Activated CD4-positive, CD25-positive, alpha-beta regulatory T cell treated with anti-CD3 and anti-CD28 coated beads, Interleukin-2, amount 50 U/mL, for 72 hours (primary cell): ENCODE measurements at places on chromosomes 5 and 9.

DNA sequence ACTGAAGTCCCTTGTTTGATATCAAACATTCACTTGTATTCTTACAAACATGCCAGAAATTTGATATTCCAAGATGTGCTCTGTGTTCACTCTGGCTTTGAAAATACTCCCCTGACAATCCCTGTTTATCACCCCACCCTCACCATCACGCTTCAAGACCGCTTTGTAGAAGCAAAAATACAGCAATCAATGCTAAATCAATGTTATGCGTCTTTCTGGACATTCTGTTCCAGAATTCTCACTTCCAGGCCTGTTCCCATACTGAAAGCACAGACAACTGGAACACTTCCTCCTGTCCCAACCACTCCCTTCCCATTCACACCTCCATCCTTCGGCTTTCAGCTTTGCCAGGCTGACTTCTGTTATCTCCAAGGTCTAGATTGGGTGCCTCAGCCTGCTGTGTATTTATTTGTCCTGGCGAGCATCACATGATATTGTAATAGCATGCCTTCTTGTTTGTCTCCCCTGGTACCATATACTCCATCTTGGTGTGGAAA lies 72.8 kb downstream of the SNCAIP start:
- DNase-seq = no peak

DNA sequence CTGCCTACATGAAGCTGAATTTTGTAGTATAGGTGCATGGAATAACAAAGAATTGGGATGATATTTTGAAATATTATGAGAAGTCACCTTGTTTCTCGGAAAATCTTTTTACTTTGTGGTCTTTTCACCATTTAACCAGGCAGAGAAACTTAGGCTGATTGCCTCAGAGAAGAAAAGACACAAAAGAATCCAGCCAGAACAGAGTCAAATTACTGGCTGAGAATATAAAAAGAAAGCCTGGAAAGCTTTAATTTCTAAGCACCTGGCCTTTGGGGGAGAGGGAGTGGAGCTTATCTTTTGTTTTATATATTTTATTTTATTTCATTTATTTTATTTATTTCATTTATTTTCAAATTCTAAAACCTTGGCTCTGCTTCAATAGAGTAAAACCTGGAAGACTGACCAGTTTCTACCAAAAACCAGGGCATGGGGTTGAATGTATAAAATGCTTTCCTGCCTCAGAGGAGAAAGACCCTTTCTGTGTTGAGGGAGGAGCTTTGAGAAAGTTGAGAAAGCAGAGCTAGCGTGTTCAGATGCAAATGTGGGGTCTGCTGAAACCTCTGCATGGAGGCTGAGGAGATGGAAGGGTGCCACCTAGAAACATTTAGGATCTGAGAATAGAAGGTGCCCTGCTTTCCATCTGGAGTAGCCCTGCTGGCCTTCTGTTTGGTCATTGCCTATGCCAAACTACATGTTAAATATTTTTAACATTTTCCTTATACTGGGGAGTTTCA lies 81.6 kb downstream of the NREP start:
- no peak for DNase-seq

DNA sequence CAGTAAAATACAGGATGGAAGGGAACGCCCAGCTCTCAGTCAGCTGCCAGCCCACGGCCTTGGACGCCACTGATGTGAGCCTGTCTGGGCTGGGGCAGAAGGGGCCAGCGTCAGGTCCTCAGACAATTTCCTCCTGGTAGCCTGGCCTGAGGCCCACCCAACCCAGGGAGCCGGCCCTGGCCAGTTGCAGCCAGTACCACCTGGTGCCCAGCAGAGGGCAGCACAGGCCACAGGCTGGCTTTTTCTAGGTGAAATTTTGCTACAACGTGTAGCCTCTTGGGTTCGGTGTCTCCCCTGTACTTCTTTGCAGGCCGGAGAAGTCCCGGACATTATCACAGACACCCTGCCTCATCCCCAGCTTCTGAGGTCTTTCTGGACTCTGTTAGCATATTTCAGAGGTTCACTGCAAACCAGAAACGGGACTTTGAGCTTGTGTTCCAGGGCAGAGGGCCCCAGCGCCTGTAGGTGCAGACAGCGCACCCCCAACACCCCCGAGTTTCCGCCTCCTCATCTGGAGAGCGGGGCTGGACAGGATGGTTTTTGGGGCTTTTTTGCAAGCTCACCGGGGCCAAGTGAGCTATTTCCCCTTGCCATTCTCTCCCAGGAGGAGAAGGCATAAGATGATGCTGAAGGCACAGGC lies 45.9 kb upstream of the KCNMB1 start:
- DNase-seq = peak; percentile 67

- DNase-seq = no peak
Observed at GRCh38 chr5:11322133-11322532, 561.1 kb upstream of the DAP start.

DNA sequence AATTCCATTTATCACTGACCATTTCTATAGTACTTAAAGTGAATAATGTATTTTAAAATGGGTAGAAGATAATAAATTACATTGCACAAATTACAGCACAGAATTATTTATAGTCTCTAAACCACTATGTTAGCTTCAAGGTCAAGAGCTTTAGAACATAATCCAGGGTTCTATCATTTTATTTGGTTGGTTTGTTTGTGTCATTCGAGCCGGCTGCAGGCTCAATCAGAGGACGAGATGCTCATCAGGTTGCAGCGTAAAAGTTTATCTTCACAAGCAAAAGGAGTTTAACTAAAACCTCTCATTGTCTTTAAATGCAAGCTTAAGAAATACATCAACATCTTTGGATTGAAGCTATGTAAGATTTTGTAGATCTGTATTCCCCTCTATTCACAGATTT lies 523.8 kb downstream of the EFNA5 start:
- DNase-seq = no peak

- no peak for DNase-seq
Observed at GRCh38 chr5:40141896-40142295, 537.8 kb upstream of the PTGER4 start.

- DNase-seq = peak; percentile 32
Observed at GRCh38 chr5:52988335-52989024, 672 bp upstream of the ITGA2 start.

DNA sequence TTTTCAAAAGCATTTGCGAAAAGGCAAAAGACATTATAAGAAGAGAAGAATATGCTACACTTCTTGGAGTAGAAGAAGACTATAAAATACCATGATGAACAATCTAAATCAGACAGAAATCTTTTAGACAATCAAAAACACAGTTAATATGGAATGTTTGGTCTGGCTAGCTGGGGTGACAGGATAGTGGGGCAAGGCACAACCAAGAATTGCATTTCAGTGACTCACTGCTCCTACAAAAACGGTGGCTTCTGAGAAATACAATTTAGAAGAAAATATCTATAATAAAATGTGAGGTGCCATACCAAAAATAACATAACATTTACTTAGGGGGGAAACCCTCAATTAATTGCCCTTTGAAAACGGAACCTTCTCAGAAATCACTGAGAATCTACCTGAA lies 363.4 kb downstream of the NPR3 start:
- no peak for DNase-seq

DNA sequence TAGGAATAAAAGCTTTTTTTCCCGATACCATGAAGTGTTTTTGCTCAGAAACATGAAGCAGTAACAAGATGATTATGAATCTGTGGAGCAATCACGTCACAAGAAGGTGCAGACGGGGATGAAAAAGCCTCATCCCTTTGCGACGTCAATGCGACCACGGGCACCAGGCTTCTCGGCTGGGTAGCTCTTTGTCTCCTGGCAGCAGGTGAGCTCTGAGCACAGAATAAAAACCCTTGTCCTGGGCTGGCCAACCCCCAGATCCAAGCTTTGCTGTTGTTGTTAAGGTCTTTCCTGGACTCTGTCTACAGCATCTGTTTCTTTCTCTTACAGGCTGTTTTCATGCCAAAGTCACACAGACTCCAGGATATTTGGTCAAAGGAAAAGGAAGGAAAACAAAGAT lies 113.8 kb downstream of the ANKRD18B start:
- DNase-seq = no peak

GRCh38 chr5:179438011-179438441 lies 92.8 kb upstream of the ADAMTS2 start:
- no peak for DNase-seq

- no peak for DNase-seq
Observed at GRCh38 chr5:53009816-53010215, 20.7 kb downstream of the ITGA2 start.

- DNase-seq = no peak
Observed at GRCh38 chr5:96875791-96876291, 459 bp upstream of the ERAP2 start.

- no peak for DNase-seq
Observed at GRCh38 chr9:34998266-34998665, 8.7 kb downstream of the DNAJB5 start.

GRCh38 chr9:1184146-1184545 lies 134.0 kb downstream of the DMRT2 start:
- DNase-seq = no peak

GRCh38 chr5:75435096-75435495 lies 76.3 kb downstream of the CERT1 start:
- no peak for DNase-seq

GRCh38 chr5:113047234-113047633 lies 70.6 kb downstream of the DCP2 start:
- no peak for DNase-seq
